Fibroblast of upper back skin (primary cell): ENCODE measurements at places on chromosomes 4 and X.

- DNase-seq = no peak
These were observed 244.2 kb downstream of the PACRGL start for GRCh38 chr4:20944451-20944850.

DNA sequence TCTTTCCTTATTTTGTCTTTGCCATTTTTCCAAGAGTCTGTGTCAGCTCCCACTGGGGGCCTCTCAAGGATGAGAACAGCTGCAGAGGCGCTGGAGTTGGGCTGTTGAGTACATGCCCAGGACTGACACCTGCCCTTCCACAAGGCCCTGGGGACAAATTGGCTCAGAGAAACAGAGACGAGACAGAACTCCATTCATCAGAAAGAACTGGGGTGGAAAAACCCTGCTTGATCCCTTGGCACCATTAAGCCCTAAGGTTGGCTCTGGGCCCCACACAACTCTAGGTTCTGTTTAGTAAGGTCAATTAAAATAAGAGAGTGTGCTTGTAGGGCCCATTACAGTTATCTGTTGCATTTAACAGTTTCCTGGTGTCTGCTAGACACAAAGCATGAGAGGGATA is 63.6 kb downstream of the DCX start:
- no peak for DNase-seq

GRCh38 chrX:67545036-67545821 is 1.4 kb downstream of the AR start:
- peak; percentile 36 for DNase-seq

- peak; percentile 36 for DNase-seq
These were observed 241.8 kb downstream of the GRIA3 start for GRCh38 chrX:123425904-123426303.

DNA sequence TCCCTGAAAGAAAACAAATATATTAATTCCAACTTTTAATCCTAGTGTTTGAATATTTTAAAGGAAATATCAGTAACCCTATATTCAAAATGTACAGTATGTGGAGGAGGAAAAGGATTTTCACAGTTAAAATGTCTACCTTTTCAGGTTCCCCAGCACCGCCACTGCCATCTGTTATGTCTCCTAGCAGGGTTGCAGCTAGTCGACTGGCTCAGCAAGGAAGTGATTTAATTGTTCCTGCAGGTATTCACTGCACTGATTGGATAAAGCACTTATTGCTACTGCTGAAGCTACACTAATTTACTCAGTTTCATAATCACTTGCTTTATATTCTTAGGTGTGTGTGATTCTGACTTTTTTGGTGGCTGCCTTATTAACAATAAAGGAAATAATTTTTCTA is 65.5 kb upstream of the FHDC1 start:
- no peak for DNase-seq

DNA sequence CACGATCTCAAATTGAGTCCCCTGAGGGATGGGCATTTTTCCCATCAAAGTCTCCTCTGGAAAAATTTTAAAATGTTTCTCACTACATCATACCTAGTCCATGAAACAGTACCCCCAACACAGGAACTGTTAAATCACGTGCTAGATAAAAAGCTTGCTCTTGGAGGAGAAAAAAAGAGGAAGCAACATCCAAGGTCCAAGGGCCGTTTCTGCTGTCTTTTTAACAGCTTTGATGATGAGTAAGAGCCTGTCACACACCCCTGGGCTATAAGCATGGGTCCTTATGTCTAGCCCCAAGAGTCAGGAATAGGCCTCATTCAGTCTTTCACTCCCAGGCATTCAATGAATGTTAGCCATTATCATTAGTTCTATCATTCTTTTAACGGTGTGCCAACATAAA is 128.9 kb downstream of the SH3KBP1 start:
- DNase-seq = no peak

DNA sequence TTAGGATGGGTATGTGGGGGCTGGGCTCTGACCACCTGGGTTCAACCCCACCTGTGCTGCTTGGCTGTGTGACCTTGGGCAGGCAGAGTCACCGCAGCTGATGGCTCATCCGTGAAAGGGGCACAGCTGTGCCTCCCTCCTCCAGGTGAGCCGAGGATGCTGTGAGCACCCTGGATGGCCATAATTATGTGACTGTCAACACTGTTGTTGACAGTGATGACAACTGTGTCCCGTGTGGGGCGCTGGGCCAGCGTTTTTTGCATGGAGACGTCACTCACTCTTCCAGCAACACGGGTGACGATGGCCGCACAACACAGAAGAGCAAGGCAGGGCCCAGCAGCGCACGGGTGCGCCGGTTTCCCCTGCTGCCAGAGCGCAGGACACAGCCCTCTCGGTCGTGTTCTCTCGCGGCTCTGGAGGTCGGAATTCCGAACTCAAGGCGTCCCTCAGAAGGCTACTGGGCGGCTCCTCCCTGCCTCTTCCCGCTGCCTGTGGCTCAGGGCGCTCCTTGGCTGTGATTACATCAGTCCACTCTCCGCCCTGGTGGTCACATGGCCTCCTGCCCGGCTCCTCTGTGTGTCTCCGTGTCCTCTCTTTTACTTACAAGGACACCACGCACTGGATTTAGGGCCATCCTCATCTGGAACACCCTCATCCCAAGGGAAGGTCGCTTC is 1.3 kb downstream of the SH3TC1 start:
- DNase-seq = peak; percentile 9

- no peak for DNase-seq
These were observed 32.8 kb upstream of the NOCT start for GRCh38 chr4:138982754-138983153.

- DNase-seq = no peak
These were observed 317.5 kb downstream of the ARAP2 start for GRCh38 chr4:35926788-35927187.

GRCh38 chr4:146098978-146099377 is 76.5 kb upstream of the LSM6 start:
- no peak for DNase-seq

DNA sequence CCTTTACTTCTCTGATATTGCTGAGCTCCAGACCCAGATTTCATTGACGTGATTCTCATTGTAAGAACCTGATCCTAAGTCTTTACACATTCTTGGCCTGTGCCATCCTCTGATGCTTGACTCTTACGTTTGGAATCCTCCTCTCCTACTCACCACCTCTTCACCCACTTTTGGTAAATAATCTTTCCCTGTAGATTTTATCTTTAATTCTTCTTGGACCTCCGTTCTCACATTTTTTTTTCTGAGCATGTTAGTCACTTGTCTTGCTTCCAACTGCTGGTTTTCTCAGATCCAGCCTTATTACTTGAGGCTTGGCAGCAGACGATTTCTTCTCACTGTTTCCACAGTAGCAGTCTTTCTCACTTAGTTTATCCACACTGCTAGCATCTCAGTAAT is 12.4 kb upstream of the SH3RF1 start:
- DNase-seq = peak; percentile 92

GRCh38 chr4:33453436-33453835 is 2733.3 kb downstream of the PCDH7 start:
- no peak for DNase-seq

DNA sequence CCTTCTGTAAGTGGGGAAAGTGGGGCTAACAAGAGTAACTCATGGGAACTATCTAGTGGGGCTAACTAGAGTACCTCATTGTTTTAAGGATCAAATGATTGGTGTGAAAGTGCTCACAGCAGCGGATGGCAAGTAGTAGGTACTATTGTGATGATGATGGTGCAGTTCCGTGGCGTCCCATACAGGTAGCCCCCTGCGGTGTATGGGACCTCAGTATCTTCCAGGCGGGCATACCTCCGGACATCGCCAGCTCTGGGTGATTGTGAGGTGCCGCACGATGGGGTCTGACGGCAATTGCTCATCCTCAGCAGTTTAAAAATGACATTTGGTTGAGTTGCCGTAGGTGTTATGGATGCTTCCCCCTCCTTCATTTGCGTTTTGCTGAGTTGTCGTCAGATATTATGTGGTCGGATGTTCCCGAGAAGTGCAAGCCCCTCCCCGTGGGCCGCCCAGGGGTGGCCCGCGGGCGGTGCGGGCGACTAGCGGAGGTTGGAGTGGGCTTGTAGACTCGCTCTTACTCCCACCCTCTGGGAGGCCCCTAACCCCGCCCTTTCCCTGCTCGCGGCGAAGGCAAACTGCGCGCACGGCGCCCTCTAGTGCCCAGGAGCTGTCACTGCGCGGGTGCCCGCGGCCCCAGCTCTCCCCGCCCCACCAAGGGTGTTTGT is 18.3 kb upstream of the GPR101 start:
- DNase-seq = peak; percentile 44

DNA sequence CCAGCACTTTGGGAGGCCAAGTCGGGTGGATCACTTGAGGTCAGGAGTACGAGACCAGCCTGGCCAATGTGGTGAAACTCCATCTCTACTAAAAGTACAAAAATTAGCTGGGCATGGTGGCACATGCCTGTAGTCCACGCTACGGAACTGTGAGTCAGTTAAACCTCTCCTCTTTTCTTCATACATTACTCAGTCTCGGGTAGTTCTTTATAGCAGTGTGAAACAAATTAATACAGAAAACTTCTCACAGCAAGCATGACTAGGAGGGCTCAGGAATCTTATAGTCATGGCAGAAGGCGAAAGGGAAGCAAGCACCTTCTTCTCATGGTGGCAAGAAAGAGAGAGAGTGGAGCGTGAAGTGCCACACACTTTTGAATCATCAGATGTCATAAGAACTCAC is 358.9 kb downstream of the NLGN4X start:
- DNase-seq = no peak

GRCh38 chr4:154877110-154877760 is 96.2 kb downstream of the RBM46 start:
- peak; percentile 15 for DNase-seq

DNA sequence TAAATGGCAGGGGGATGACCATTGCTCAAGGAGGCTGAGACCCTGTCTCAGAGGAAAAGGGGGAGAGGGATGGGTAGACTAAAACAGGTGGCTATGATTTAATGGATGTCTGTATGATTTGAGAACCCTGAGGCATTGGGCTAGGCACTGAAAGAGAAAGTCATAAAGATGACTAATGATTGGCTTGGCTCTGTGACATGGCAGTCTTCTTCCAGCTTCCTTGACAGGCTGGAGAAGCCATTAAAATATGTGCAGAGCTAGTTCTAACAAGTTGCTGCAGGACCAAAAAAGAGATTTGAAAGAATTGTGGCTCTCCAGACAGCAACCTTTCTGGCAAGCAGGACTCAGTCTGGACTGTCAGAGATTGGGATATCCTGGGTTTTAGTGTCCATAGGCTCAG is 53.6 kb downstream of the AMER1 start:
- no peak for DNase-seq

- DNase-seq = peak; percentile 29
These were observed 38.7 kb downstream of the KDM5C start for GRCh38 chrX:53186351-53186750.

GRCh38 chr4:106266201-106266600 is 49.8 kb downstream of the TBCK start:
- DNase-seq = peak; percentile 74

- DNase-seq = no peak
These were observed 843 bp downstream of the RPL34 start for GRCh38 chr4:108620933-108621905.

DNA sequence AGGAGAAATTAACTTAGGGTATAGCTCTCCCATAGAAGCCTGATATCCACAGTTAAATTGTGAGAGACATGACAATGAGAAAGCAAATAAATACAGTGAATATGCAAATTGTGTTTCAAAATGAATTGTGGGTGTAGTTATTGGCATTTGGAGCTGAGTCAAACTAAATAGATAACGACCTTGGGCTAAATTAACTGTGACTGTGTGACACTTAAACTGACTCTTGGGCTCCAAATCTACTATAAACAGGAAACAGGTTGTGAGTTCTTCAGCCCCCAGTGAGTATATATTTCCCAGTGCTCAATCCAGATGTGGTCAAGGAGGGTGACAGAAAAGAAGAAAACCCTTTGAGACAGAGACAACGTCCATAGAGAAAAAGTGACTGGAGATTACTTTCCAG is 11.3 kb upstream of the MAGEA10 start:
- no peak for DNase-seq

DNA sequence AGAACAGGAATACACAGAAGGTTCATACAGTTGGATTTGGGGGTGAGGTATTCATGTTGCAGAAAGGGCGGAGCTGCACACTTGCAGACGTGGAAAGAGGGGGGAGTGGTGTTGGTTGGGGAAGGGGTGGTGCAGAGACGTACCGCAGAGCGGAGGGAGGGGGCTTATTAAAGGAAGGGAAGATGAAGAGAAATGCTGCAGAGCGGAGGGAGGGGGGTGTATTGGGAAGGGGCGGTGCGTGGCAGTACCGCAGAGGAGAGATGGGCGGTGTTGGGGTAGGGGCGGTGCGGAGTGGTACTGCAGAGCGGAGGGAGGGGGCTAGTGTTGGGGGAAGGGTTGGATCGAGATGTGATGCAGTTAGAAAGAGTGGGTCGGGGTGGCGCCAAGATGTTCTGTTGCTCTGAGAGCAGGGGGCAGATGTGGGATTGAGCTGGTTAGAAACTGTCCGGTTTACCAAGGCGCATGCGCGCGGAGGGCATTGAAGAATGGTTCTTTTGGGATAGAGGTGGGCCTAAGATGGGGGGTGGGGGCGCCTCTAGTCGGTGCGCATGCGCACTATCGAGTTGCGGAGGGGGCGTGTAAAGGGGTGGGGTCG is 900 bp downstream of the TRO start:
- peak; percentile 86 for DNase-seq

DNA sequence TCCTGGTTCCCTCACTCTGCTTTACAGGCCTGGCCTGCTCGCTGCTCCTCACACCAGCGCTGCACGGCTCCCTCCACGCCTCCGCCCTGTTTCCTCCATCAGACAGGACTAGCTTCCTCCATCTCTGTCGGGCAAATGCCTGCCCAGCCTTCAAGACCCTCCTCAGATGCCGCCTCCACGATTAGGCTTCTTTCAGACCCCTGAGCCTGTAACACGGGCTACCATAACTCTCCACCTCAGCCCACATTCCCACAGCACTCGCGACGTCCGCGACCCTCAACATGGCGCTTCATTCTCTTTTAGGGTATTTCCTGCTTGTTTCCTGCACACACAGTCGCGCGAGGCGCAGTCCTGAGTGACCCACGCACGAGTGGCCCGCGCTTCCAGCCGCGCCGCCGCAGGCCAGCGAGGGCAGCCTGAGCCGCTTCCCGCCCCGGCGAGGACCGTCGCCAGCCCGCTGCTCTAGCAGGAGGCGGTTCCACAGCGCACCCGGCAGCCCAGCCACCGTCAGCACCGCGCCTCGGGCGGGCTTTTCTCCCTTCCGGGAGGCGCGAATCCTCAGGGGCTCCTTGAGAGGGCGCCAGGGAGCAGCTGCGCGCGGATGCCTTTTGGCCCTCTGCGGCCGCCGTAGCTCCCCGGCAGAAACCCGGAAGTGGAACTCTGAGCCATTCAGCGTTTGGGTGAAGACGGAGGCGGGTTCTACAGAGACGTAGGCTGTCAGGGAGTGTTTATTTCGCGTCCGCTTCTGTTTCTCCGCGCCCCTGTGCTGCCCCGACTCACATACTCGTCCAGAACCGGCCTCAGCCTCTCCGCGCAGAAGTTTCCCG is at the start of gene FRG1:
Gene FRG1 (plus strand): TSS at position 695 of the 827 bp plus-strand sequence. CDS start 138 bp downstream, outside the sequence.
- peak; percentile 94 for DNase-seq

- no peak for DNase-seq
These were observed 61.1 kb downstream of the ARAP2 start for GRCh38 chr4:36183232-36183631.

- peak; percentile 40 for DNase-seq
These were observed 898 bp downstream of the UBQLN2 start for GRCh38 chrX:56564164-56564885.

- DNase-seq = no peak
These were observed 62.4 kb downstream of the CAPN6 start for GRCh38 chrX:111207851-111208250.

- DNase-seq = no peak
These were observed 273.3 kb upstream of the LCORL start for GRCh38 chr4:18294846-18295245.

GRCh38 chr4:94941706-94942105 is 184.0 kb downstream of the BMPR1B start:
- no peak for DNase-seq
